ENCODE measurements at places on chromosomes 2 and 18.
A peak's percentile ranks its signal among the peaks of the same experiment; 100 is the strongest.

GRCh38 chr18:26993568-26993967 is 128.1 kb upstream of the AQP4 start:
- DNase-seq: no peak
- H3K36me3 ChIP-seq: no peaks in the 10 kb centered on the region
- no peaks in the 10 kb centered on the region for H3K4me1 ChIP-seq
- H3K27ac ChIP-seq: no peak overlapping the region

DNA sequence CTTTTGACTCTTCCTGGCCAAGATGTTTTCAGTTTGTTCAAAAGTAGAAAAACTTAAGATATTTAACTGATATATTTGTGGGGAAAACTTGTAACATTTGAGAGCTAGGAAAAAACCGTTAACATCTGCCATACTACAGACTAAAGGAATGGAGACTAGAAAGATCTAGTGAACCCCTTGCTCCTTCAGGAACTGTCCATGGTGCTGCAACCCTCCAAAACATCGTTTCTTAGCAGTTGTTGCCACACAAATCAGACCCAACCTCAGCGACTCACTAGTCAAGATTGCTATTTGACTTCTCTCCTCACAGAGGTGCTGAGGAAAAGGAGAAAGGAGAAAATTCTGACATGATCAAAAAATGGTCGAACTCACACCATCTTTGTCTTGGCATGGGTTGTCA is 393.8 kb upstream of the LYPD1 start:
- H3K27me3 ChIP-seq: no peaks in the 10 kb centered on the region
- no peaks in the 10 kb centered on the region for H3K4me1 ChIP-seq
- no peak overlapping the region for H3K27ac ChIP-seq
- H3K4me3 ChIP-seq: no peak overlapping the region
- DNase-seq: no peak

- H3K4me3 ChIP-seq: no peak overlapping the region
- H3K36me3 ChIP-seq: no peaks in the 10 kb centered on the region
- H3K4me1 ChIP-seq: no peaks in the 10 kb centered on the region
- no peak for DNase-seq
- no peaks in the 10 kb centered on the region for H3K27me3 ChIP-seq
- no peak overlapping the region for H3K27ac ChIP-seq
Measured at GRCh38 chr18:23277399-23277798, 142.1 kb downstream of the CABLES1 start.

DNA sequence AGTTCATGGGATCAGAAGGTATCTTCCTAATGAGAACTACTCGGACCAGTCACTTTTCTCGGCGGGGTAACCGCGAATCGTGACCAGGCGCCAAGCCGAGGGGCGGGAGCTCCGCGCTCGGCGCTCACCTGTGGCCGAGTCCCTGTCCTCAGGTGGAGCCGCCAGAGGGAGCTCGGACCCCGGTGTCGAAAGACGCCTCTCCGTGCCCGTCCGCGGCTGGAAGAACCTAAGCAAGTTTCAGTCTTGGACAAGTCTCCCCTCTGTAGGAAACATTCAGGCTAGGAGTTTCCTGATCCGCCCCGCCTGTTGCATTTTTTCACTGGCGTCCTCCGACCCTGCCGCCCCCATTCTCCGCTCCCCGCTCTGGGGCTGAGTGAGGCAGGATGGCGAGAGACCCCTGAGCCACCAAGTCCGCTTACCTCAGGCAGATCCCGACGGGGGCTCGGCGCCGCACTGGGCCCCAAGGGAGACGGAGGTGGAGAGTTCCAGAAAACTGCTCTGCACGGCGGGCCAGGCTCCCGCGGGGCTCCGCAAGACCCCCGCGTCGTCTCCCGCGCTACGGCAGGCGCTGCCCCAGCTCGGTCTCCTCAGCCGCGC is 480 bp downstream of the DSEL start:
- H3K4me1 ChIP-seq: no peaks in the 10 kb centered on the region
- DNase-seq: peak; percentile 83
- no peaks in the 10 kb centered on the region for H3K36me3 ChIP-seq
- H3K4me3 ChIP-seq: peak overlapping the region; percentile 81

DNA sequence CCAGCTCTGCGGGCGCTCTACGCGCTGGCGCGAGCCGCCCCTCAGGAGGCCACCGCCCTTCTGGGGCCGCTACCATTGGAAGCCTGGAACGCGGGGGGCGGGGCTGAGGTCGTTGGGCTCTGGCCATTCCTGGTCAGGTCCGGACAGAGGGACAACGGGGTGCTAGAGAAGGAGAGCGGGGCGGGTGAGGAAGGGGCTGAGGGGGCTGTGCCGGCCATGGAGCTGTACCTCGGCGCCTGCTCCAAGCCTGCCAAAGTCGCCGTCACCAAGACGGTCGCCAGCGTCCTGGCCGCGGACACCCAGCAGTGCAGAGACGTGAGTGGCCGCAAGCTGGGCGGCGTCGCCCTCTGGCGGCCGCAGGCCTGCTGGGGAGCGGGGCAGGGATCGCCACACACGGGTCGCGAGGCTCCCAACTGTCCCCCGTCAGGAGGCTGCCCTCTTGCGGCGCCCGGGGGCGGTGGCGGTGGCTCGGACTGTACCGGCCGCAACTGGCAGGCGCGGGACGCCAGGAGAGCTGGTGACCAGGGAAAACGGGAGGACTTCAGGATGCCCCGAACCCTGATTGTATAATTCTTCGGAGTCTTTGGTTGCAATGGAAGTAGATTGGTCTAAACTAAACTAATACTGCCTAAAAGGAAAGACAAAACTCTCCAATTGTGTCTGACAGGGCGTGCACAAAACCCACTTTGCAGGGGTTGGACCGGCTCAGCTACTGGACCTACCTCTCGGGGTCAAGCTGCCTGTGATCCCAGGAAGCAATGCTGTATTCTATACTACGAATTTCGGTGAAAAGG is at the start of gene FSIP2:
FSIP2 (plus strand) TSS at position 126 of the 794 bp plus-strand sequence; CDS start at position 217, 91 bp downstream.
- H3K4me1 ChIP-seq: no peaks in the 10 kb centered on the region
- H3K27ac ChIP-seq: no peak within 1 kb of the TSS
- H3K36me3 ChIP-seq: no peaks in the 10 kb centered on the region
- H3K4me3 ChIP-seq: peak within 1 kb of the TSS; percentile 45
- H3K27me3 ChIP-seq: no peaks in the 10 kb centered on the region

DNA sequence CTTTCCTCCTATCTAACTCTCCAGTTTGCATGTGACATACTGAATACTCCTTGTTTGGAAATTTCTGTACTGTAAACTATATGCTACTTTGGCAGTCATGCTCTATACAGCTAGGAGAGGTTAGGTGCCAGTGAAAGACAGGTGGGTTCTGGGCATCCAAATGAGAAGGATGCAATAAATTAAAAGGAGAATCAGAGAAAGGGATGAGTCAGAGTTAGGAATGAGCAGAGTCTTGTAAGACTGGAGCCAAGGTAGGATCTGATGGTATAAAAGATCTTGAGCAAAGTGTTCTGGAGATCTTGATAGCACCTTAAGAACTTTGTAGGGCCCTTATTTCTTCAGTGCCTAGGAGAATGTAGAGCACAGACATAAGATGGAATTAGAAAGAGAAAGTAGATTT is 58.7 kb upstream of the STAM2 start:
- no peaks in the 10 kb centered on the region for H3K36me3 ChIP-seq
- no peak overlapping the region for H3K4me3 ChIP-seq
- no peak overlapping the region for H3K27ac ChIP-seq
- no peaks in the 10 kb centered on the region for H3K27me3 ChIP-seq
- H3K4me1 ChIP-seq: no peaks in the 10 kb centered on the region

- H3K27me3 ChIP-seq: no peaks in the 10 kb centered on the region
- H3K27ac ChIP-seq: no peak overlapping the region
Measured at GRCh38 chr2:109214651-109215371, 85.8 kb downstream of the SH3RF3 start.

DNA sequence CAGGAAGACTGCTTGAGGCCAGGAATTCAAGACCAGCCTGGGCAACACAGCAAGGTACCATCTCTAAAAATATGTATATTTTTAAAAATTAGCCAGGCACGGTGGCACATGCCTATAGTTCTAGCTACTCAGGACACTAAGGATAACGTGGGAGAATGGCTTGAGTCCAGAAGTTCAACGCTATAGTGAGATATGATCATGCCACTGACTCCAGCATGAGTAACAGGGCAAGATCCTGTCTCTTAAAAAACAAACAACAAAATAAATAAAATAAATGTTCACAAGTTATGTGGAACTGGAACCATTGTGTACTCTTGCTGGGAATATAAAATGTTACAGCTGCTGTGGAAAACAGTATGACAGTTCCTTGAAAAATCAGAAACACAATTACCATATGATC is 47.2 kb downstream of the USP34 start:
- no peak overlapping the region for H3K27ac ChIP-seq
- no peak for DNase-seq
- H3K27me3 ChIP-seq: no peaks in the 10 kb centered on the region
- H3K4me1 ChIP-seq: peaks cover 7% of the 10 kb centered on the region
- H3K36me3 ChIP-seq: no peaks in the 10 kb centered on the region
- H3K4me3 ChIP-seq: no peak overlapping the region

DNA sequence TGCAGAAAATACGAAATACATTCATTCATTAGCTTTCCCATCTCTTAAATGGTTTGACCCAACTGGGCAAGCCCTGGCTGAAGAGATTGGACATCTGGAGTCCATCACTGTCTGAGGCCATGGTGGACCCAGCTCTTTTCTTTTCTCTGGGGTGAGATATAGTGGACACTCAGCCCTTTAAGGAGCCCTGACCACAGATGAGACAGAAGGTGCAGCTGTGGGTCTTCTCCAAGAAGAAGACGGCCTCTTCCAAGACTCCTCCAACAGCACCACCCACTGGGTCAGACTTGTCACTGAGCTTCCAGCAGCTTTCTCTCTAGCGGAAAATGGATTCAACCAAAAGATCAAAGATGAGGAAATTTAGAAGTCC is 27.2 kb downstream of the TWIST2 start:
- H3K4me1 ChIP-seq: no peaks in the 10 kb centered on the region
- no peak overlapping the region for H3K27ac ChIP-seq
- no peaks in the 10 kb centered on the region for H3K27me3 ChIP-seq

DNA sequence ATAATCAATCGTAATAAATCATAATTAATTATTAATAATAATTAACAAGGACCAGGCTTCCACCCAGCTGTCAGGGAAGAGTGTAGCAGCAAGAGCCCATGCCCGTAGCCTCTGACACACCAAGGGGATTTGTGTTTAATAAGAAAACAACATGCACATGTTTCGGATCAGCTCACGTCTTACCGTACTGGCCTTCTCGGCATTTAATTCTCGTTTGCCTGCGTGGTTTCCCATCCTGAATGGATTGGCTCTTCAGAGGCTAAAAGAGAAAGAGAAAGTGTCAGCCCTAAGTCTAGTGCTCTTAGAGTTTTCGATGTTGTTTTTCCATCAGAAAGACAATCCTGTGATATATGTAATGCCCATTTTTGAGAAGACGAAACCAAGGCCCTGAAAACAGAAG is 27.6 kb downstream of the MBP start:
- no peaks in the 10 kb centered on the region for H3K27me3 ChIP-seq
- H3K27ac ChIP-seq: peak overlapping the region; percentile 79
- no peak for DNase-seq

- no peak overlapping the region for H3K27ac ChIP-seq
- no peak overlapping the region for H3K4me3 ChIP-seq
- no peaks in the 10 kb centered on the region for H3K27me3 ChIP-seq
- peak; percentile 47 for DNase-seq
- H3K36me3 ChIP-seq: no peaks in the 10 kb centered on the region
Measured at GRCh38 chr2:23556929-23557328, 171.9 kb downstream of the KLHL29 start.

Data from heart left ventricle (tissue), 16 donors.